ENCODE measurements at places on chromosomes 4 and X. TPM values are rescaled to one million over a fixed set of nuclear protein-coding genes. Genes with fewer than 3 reads are reported as not detected.
A peak's percentile ranks its signal among the peaks of the same experiment; 100 is the strongest.

The CCSER1 gene
- total RNA-seq, result 6.7 TPM

The ATP11C gene
- total RNA-seq, result 24.4 TPM

The SPOCK3 gene
- total RNA-seq, result 5.2 TPM

The QRFPR gene
- not detected for total RNA-seq

The H2BW2 gene
- total RNA-seq, result not detected

The NOX1 gene
- not detected for total RNA-seq

The SYTL5 gene
- 1.2 TPM for total RNA-seq

The SFRP2 gene
- total RNA-seq, result 3.2 TPM

The HAND2 gene
- not detected for total RNA-seq

The ACE2 gene
- 2.7 TPM for total RNA-seq

DNA sequence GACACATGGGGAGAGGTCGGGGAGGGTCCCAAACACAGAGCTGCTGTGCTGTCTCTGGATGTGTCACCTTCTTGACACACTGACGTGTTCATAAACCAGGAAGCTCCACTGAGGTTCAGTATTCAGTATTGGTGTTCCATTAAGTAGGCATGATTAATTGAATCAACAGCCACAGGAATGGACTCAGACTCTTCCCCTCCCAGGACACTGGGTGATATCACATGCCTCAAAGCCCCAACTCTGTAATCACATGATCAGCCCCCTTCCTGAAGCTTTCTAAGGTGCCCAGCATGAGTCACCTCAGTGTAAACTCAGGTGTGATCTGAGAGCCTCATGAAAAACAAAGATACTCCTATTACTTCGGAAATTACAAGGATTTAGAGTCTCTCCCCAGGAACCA lies 21.1 kb upstream of the HNRNPD start:
- H3K27ac ChIP-seq, result no peak overlapping the region
- no peaks in the 10 kb centered on the region for H3K4me1 ChIP-seq
- H3K27me3 ChIP-seq, result no peaks in the 10 kb centered on the region
- no peaks in the 10 kb centered on the region for H3K36me3 ChIP-seq
- DNase-seq, result no peak

DNA sequence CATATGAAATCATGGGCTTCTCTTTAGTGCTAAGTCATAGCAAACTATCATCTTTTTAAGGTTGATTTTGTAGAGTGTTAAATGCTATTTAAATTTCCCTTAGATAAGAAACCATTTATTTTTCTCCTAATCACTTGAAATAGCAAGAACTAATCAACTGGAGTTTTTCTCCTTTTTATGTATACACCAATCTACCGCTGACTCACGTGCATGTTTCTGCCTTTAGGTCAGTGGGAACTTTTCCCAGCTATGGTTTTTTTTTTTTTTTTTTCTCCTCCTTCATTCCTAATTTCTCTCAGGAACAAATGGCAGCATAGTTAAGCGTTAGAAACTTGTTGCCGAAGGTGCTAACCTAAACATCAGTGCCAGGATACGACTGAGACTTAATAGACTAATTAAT lies 176.4 kb downstream of the BMPR1B start:
- no peaks in the 10 kb centered on the region for H3K27me3 ChIP-seq
- DNase-seq, result no peak
- H3K4me1 ChIP-seq, result no peaks in the 10 kb centered on the region
- no peak overlapping the region for H3K4me3 ChIP-seq
- no peaks in the 10 kb centered on the region for H3K36me3 ChIP-seq
- H3K27ac ChIP-seq, result no peak overlapping the region

DNA sequence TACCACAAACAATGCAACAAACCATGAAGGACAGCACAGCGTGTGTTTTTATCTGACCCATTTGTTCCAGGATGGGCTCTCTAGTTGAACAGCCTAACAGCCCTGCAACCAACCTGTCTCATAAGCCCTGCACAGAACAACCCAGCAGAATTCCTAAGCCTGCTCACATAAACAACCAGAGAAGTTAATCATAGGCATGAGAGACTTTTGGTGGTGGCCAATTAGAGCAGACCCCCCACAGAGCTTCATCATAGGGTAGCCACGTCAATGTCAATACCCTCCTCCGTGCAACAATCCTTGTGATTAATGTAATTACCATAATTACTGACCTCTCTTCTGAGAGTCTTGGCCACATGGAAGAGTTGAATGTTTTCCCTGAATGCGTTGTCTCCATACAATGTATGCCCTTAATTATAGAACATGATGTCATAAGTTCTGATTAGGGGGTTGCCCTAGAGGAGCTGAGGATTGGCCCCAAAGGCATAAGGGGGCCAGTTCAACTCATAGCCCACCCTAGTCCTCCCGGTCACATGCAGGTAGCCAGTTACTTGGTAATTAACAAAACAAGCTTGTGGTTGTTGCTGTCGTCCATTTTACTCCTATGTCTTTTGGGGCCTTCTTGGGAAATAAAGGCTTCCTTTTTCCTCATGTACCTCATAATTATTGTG lies 92.7 kb downstream of the SYNPO2 start:
- no peak for DNase-seq
- peaks cover 7% of the 10 kb centered on the region for H3K4me1 ChIP-seq
- H3K27me3 ChIP-seq, result no peaks in the 10 kb centered on the region

DNA sequence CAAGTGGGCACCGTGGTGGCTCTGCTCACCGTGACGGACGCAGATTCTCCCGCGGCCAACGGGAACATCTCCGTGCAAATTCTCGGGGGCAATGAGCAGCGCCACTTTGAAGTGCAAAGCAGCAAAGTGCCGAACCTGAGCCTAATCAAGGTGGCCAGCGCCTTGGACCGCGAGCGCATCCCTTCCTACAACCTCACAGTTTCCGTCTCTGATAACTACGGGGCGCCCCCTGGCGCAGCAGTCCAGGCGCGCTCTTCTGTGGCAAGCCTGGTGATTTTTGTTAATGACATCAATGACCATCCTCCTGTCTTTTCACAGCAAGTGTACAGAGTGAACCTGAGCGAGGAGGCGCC lies 2.7 kb downstream of the FAT4 start:
- peak overlapping the region; percentile 92 for H3K27ac ChIP-seq
- no peaks in the 10 kb centered on the region for H3K36me3 ChIP-seq
- peaks cover 34% of the 10 kb centered on the region for H3K4me1 ChIP-seq
- H3K4me3 ChIP-seq, result peak overlapping the region; percentile 77
- H3K27me3 ChIP-seq, result peaks cover 3% of the 10 kb centered on the region

GRCh38 chr4:87853108-87853507 lies 20.3 kb downstream of the MEPE start:
- H3K4me1 ChIP-seq, result peaks cover 14% of the 10 kb centered on the region
- no peaks in the 10 kb centered on the region for H3K27me3 ChIP-seq
- no peak overlapping the region for H3K27ac ChIP-seq
- DNase-seq, result no peak

- H3K36me3 ChIP-seq, result no peaks in the 10 kb centered on the region
- DNase-seq, result no peak
- H3K27ac ChIP-seq, result no peak overlapping the region
Observed at GRCh38 chrX:18973527-18974192, 10.3 kb downstream of the PHKA2 start.

- no peaks in the 10 kb centered on the region for H3K36me3 ChIP-seq
- H3K4me3 ChIP-seq, result no peak overlapping the region
- peaks cover 11% of the 10 kb centered on the region for H3K4me1 ChIP-seq
Observed at GRCh38 chr4:153758688-153759406, 977 bp downstream of the RNF175 start.

DNA sequence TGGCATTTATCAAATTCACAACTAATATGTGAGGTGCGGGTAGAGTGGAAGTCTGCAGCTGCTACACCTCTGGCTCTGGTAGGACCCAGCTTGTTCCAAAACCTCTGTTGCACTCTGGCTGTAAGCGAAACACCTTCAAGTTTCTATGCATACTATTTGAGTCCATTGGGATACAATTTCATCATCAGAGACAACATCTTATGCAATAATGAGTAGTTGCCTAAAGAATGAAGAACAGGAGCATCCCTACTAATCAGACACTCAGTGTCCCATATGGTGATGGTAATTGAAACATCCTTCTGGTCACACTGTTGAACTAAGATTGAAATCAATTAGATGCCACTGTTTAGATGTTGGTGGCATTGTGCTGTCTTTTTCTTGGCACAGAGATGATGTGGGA lies 178.4 kb downstream of the MGST2 start:
- no peaks in the 10 kb centered on the region for H3K27me3 ChIP-seq
- H3K27ac ChIP-seq, result peak overlapping the region; percentile 61

DNA sequence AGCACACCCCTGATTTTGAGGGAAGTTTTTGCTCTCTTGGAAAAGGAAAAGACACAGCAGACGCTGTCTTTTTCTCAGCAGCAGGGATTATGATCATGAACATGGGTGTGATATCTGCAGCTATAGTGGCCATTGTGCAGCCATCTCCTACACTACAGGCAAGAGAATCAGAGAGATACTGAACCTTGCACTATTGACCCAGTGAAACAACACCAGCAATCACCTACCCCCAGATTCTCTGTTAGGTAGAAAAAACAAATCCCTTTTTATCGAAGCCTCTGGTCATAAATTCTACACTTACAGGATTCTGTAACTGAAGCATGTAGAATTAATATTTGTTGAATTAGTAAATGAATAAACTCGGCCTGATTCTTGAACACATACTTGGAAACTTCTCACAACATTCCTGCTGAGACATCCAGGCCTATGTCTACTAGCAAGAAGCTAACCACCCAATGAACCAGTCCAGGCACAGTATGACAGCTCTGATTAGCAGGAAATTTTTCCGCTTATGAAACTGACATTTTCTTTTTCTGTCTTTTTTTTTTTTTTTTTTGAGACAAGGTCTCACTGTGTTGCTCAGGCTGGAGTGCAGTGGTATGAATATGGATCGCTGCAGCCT lies 5.0 kb upstream of the AFAP1 start:
- no peaks in the 10 kb centered on the region for H3K36me3 ChIP-seq
- no peaks in the 10 kb centered on the region for H3K27me3 ChIP-seq
- peaks cover 4% of the 10 kb centered on the region for H3K4me1 ChIP-seq

DNA sequence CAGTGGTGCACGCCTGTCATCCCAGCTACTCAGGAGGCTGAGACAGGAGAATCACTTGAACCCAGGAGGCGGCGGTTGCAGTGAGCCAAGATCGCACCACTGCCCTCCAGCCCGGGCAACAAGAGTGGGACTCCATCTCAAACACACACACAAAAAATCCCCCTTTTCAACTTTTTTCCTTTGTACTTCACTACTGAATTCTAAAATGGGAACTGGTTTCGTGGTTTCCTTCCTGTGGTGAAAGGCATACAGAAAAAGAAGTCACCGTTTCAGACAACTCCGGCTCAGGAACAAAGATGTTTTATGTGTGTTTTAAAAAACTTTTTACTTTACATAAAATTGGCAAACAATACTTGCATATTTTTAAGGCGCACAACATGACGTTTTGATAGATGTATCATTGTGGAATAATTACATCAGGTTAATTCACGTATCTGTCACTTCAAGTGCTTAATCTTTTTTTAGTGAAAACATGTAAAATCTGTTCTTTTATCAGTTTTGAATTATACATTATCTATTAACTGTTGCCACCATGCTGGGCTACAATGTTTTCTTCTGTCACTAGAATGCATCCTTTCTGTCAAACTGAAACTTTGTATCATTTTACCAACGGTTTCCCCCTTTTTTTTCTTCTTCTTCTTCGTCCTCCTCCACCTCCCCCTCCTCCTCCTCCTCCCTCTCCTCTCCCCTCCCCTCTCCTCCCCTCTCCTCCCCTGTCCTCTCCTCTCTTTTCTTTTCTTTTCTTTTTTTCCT lies 186.0 kb downstream of the CRLF2 start:
- H3K4me1 ChIP-seq, result no peaks in the 10 kb centered on the region
- no peak for DNase-seq
- H3K4me3 ChIP-seq, result no peak overlapping the region
- H3K27me3 ChIP-seq, result no peaks in the 10 kb centered on the region

DNA sequence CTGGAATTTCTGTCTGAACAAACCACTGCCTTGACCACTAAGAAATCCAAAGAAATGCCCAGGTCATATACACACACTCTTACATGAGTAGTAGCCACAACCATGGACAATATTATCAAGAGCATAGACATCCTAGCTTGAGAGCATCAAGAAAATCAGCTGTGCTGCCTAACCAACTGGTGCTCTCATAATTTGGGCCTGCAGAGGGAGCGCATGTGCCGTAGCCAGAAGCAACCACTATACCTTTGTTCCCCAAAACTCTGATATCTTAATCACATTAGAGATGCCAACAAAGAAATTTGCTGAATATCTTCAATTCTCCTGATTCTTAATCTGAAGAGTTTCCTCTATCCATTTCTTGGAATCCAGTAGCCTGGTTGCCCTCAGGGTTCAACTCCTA lies 163.6 kb downstream of the ZNF674 start:
- DNase-seq, result no peak
- H3K27ac ChIP-seq, result no peak overlapping the region
- no peaks in the 10 kb centered on the region for H3K27me3 ChIP-seq
- H3K4me3 ChIP-seq, result no peak overlapping the region

GRCh38 chr4:112099701-112100297 lies 45.5 kb upstream of the FAM241A start:
- H3K27me3 ChIP-seq, result no peaks in the 10 kb centered on the region
- H3K4me1 ChIP-seq, result no peaks in the 10 kb centered on the region
- no peak for DNase-seq
- H3K27ac ChIP-seq, result no peak overlapping the region
- H3K36me3 ChIP-seq, result no peaks in the 10 kb centered on the region

DNA sequence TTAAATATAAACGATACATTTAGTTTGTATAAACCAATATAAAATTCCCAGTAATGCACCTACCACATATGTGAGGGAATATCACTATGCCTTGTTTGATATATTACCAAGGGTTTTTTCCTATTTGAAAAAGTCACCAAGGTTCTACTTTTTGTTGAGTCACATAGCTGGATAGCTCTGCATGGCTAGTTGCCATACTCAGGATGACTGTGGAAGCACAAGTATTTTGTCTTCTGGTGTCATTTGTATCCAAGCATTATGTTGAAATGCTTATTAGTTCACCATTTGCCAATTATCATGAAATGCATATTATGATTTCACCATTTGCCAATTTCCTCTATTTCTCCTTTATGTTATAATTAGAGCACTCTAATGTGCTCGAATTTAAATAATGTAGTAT lies 162.7 kb upstream of the TTC29 start:
- no peak overlapping the region for H3K4me3 ChIP-seq
- no peaks in the 10 kb centered on the region for H3K36me3 ChIP-seq
- DNase-seq, result no peak
- H3K27me3 ChIP-seq, result no peaks in the 10 kb centered on the region

DNA sequence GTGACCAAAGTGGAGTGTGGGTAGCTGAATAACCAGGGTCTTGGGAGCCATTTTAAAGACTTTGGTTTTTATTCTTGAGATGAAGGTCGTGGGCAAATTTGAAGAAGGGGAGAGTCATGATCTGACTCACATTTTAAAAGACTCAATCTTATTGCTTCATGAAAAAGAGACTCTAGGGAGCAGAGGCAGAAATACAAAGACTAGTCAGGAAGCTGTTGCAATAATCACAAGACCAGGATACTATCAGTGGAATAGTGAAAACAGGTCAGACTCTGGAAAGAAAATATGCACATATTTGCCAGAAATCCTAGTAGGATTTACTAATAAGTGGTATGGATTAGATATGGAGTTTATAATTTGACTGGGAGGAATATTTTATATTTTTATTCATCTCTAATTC lies 448.4 kb downstream of the RAPGEF2 start:
- no peaks in the 10 kb centered on the region for H3K36me3 ChIP-seq
- H3K4me3 ChIP-seq, result no peak overlapping the region
- no peak for DNase-seq
- H3K27ac ChIP-seq, result no peak overlapping the region
- no peaks in the 10 kb centered on the region for H3K27me3 ChIP-seq
